ENCODE measurements at places on chromosomes 12 and 14.

GRCh38 chr14:74913986-74914573 is 9.0 kb downstream of the RPS6KL1 start:
- DNase-seq = no peak

GRCh38 chr14:71166180-71166837 is 259.1 kb downstream of the PCNX1 start:
- no peak for DNase-seq

- no peak for DNase-seq
Measured at GRCh38 chr14:76985540-76986230, 42.8 kb downstream of the IRF2BPL start.

DNA sequence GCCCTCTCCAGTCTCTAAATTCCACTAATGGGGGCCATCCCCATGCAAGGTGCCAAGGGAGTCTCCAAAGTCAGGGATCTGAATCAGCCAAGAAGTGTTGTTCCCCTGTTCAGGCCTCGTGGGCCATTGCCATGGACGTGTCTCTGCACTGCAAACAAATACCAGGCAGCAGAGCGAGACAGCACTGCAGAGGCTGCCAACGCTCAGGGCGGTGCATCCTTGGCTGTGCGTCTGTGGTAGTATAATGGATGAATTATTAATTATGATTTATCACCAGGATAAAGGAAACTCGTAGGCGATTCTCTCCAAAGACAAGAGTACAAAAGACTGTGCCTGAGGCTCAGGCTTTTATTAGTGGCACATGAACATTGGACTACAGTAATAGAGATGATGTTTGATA is 122.3 kb upstream of the NTF3 start:
- DNase-seq = no peak

GRCh38 chr12:53097564-53098353 is at the start of gene IGFBP6:
Gene IGFBP6, plus strand, starts transcription at chr12:53097667. Its CDS starts 51 bp downstream, at chr12:53097718.
- peak; percentile 19 for DNase-seq

DNA sequence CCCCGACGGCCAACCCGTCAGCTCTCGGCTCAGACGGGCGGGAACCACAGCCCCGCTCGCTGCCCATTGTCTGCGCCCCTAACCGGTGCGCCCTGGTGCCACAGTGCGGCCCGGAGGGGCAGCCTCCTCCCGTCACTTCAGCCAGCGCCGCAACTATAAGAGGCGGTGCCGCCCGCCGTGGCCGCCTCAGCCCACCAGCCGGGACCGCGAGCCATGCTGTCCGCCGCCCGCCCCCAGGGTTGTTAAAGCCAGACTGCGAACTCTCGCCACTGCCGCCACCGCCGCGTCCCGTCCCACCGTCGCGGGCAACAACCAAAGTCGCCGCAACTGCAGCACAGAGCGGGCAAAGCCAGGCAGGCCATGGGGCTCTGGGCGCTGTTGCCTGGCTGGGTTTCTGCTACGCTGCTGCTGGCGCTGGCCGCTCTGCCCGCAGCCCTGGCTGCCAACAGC is at the start of gene WNT1:
WNT1 (plus strand) TSS at position 32 of the 450 bp plus-strand sequence; CDS start at position 361, 329 bp downstream.
- no peak for DNase-seq

- DNase-seq = no peak
Measured at GRCh38 chr12:12704593-12705230, 8.7 kb upstream of the GPR19 start.

GRCh38 chr12:112115259-112116045 is 6.9 kb upstream of the NAA25 start:
- DNase-seq = no peak

DNA sequence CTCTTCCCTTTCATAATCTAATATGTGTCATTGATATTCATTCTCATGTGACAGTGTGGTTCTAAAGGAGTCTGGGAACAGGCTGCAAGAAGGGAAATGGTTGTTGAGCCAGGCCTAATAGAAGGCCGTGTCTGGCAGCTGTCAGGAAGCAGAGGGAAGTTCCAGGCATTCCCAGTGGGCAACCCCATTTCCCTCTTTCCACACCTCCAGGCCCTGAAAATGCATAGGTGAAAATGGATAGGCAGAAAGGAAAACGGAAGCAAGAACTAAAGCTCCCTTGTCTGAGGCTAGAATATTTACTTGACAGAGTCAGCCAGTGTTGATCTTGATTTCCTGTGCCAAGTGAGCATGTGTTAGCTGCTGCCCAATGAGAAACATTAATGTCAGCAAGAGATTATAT is 97.7 kb downstream of the PPM1A start:
- DNase-seq = no peak

DNA sequence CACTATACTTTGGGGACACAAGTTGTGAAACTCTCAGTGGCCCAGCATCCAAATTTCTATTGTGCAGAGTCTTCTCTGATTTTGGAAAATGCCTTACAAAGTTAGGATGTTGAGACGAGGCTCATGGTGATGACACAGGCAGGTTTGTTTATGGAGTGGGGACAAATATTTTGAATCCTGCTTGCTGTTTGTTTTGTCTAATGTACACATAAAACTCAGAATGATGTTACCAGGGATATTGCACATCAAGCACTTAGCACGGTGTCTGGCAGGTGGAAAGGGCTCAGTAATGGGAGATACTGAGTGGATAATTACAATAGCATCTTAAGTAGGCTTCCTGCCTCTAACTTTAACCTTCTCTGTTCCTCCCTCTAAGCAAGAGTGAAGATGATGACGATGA is 628.9 kb upstream of the TBX3 start:
- no peak for DNase-seq

DNA sequence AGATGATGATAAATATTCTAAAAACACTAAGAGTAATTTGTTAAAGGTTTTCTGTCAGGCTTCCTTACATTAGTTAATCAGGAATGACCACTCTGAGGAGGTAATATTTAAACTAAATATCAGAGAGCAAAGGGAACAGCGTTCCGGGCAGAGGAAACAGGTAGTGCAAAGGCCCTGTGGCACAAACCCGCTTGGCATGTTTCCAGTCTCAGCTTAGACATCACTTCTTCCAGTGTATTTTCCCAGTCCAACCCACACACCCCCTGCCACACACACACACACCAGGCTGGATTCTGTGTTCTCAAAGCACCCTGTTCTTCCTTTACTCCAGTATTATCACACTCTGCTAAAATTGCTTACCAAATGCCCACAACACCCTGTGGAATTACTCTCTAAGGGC is 247.1 kb downstream of the RPS29 start:
- DNase-seq = no peak

DNA sequence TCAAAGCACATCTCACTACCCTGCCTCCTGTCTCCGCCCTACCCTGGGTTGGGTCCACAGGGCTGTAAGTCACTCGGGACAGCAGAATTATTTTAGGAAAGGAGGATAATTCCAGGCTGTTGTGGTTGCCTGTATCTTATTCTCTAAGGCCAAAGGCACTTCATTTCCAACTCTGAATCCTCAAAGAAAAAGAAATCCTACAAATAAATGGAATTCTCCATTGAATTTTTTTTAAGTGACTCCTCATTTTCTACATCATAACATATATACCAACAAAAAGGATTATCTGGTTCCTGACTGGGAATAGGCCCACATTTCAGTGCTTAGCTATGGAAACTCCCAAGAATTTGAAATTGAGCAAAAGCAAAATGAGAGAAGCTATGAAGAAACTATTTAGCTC is 186.4 kb downstream of the ITPR2 start:
- no peak for DNase-seq

GRCh38 chr14:62097072-62097471 is 334.9 kb downstream of the SNAPC1 start:
- no peak for DNase-seq

DNA sequence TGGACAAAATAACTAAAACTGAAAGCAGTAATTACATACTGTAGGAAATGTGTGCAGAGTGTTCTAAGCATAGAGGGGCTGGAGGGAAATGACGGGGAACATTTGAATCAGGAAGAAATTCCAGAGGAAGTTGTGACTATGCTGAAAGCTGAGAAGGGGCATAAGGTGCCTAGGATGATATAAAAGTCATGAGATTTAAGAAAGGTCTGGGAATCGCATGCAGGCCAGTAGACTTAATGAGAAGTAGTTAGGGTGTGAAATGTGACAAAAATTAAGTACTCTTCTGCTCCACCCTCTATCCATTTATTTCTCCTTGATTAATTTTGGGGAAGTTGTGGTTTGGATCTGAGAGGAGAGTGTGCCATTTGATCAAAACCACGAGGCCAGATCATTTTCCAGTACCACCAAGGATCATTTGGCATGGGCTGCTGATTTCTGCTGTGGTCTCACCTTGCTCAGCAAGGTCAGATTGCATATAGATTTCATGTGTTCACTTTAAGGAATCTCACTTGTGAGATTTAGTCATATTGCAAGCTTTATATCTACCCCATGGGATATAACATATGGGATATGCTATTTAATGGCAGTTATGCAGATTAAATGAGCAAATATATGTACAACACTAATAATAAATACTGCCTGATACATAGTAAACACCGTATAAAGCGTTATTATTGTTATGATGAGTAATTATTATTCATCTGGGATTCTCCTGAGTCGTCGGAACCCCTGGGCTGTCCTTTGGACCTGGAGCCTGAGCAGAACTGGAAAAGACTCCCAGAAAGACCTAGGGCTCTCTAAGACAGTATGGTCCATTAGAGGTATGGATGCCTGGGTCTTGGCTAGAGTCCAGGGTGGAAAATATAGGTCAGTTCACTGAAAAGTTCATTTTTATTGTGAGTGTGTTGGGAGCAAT is 72.3 kb downstream of the SRGAP1 start:
- DNase-seq = no peak

- DNase-seq = no peak
Measured at GRCh38 chr14:25150401-25150800, 100.5 kb upstream of the STXBP6 start.

DNA sequence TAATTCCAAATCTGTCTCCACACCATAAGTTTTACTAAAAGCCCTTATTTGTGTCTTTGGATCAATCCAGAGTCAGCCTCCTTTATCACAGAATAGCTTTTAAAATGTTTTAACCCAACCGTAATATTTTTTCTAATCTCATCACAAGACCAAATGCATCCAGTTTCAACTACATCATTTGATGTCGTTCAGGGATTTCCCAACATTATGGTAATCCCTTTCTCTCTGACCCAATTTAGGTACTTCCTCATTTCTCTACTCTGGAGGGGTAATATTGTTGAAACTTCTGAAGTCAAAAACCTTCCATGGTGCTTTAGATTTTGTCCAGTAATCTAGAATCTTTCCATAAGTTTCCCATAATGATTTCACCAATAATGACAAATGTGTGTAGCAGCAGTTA is 596.8 kb downstream of the SOX5 start:
- DNase-seq = no peak

DNA sequence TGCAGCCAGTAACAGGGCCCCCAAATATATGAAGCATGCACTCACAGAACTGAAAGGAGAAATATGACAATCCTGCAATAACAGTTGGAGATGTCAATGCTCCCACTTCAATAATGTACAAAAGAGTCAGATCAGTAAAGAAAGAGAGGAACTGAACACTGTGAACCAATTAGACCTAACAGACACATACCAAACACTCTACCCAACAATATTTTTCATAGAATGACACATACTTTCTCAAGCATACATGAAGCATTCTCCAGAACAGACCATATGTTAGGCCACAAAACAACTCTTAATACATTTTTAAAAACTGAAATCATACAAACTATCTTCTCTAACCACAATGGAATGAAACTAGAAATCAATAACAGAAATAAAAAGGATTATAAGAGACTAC is 80.2 kb downstream of the ELK3 start:
- DNase-seq = no peak

DNA sequence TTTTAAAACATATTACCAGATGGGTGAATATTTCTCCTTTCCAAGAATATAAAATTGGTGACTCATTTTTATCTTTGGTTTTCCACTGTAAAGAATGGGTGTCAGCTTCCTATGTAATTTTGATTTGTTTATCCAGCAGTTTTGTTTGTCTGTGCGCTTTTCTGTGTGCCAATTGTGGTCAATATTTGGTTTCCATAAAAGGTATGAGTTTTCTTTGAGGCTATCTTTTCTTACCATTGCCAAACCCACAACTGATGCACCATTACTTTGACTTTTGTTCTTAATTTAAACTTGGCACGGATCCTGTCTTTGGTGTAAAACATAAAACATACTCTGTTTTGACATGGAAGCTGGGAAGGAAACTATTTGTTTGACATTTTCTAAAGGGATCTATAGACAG is 78.8 kb upstream of the NAV3 start:
- DNase-seq = no peak

GRCh38 chr14:80055226-80055625 is 156.1 kb downstream of the DIO2 start:
- DNase-seq = no peak

GRCh38 chr12:466762-467161 is 7.0 kb downstream of the B4GALNT3 start:
- no peak for DNase-seq

GRCh38 chr14:99681101-99681831 is 2.8 kb upstream of the CYP46A1 start:
- DNase-seq = no peak

- no peak for DNase-seq
Measured at GRCh38 chr12:41277100-41277945, 89.2 kb downstream of the PDZRN4 start.

DNA sequence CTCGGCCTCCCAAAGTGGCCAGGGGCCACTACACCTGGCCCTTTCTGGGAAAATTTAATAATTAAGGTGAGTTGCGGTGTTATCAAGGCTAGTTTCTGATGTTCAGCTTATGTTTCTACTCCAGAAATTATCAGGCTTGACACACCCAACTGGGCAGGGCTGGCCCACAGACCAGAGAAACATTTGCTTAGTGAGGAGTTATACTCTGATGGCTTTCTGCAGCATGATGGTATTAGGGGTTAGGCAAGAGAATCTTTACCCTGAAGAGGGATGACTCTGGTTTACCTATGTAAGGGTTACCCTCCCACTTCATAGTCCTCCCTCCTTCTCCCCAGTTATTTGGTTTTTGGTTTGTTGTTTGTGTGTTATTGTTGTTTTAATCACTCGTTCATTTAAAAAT is 24.5 kb upstream of the HECTD1 start:
- no peak for DNase-seq

GRCh38 chr14:104650057-104650980 is 39.1 kb upstream of the INF2 start:
- peak; percentile 34 for DNase-seq

GRCh38 chr12:25023808-25024207 is 74.9 kb upstream of the BCAT1 start:
- DNase-seq = no peak

DNA sequence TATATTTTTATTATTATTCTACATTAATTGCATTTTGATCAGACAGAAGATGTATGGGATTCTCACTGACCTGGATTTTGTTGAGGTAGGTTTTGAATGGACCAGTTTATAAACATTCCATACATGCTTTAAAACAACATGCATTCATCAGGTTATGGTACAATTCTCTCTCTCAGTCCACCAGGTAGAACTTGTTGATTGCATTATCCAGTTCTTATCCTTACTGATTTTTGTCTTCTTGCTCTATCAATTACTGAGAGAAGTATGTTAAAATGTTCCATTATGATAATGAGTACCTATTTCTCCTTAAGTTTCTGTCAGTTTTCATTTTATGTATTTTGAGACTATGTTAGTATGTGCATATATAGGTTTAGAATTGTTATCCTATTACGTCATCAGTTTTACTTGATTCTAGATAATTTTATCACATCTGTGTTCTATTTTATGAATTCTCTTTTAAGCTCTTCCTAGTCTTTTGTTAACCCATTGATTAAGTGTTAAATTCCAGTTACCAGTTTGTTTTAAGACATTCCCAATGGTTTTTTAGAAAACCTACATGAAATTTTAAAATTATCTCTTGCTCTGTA is 50.6 kb downstream of the EP400 start:
- DNase-seq = no peak

GRCh38 chr12:64110864-64111263 is 111.2 kb downstream of the KICS2 start:
- no peak for DNase-seq

GRCh38 chr12:43988838-43989560 is 153.1 kb downstream of the TMEM117 start:
- no peak for DNase-seq

GRCh38 chr12:21608196-21608595 is 3.5 kb upstream of the GYS2 start:
- no peak for DNase-seq

Measured in T follicular helper cell (primary cell).